NCI-H1930 (cell line): ENCODE measurements at places on chromosomes 5 and 9.
A peak's percentile ranks its signal among the peaks of the same experiment; 100 is the strongest.

- no peak for DNase-seq
These were observed 467.0 kb downstream of the HTR1A start for GRCh38 chr5:63495225-63495624.

DNA sequence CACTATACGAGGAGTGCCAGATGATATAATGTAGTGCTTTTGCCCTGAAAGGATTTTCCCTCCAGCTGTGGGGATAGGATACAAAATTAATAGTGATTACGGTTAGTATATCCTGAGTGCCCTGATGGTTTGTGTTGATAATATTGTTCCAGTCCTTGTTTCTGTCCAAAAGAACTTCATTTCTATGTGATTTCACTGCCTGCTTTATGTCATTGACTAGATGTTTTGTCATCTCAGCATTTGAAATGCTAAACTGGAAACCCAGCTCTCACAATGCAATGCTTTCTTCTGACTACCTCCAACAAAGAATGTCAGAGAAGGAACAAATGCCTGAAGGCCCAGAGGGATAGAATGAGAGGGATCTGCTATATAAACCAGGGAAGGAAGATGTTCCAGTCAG is 177.8 kb downstream of the NIPBL start:
- no peak for DNase-seq

GRCh38 chr9:20558566-20559016 is 63.7 kb downstream of the MLLT3 start:
- DNase-seq, result no peak

GRCh38 chr5:160978944-160979343 is 126.9 kb upstream of the ATP10B start:
- no peak for DNase-seq

DNA sequence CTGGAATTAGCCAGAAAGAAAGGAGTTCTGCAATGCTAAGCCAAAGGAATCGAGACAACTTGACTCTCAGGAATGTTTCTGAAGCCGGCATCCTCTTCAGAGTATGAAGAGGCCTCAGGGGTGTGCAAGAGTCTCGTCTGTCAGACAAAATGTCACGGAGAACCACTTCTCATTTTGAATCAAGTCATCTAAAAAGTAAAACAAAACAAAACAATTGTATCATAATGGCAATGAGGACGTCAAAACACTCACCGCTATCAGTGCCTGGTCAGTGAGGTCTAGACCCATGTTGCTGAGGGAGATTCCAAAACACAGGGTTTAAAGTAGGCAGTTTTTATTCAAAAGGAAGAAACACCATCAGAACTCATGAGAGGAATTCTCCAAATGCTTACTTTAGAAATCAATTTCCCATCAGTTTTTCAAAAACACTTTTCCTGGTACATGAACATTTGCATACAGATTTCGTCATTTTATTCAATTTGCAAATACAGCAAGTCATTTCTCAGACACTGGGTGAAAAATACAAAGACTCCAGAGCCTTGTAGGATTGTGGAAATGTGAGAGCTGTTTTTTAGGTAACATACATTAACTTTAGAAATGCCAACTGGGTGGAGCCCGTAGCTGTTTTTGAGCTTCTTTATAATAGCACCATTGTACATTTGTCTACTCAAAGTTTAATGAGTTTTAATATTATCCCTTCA is 89.5 kb upstream of the MAP3K1 start:
- DNase-seq, result no peak

DNA sequence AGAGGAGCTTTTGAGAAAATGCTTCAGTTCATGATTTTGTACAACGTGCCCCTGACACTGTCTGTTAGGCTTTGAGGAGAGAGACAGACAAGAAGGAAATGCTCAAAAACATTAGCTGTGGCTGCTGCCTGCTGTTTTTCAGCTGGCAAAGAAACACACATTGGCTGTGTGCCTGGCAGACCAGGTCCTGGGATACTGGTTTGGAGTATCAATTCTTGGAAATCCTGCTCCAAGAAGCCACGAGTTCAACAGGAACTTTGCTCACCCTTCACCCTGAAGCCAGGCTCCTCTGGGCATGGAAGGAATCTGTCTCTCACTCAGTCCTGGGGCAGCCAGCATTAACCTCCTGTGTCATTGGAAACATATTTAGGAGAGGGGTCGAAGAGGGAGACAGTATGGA is 245.5 kb downstream of the AUH start:
- no peak for DNase-seq

DNA sequence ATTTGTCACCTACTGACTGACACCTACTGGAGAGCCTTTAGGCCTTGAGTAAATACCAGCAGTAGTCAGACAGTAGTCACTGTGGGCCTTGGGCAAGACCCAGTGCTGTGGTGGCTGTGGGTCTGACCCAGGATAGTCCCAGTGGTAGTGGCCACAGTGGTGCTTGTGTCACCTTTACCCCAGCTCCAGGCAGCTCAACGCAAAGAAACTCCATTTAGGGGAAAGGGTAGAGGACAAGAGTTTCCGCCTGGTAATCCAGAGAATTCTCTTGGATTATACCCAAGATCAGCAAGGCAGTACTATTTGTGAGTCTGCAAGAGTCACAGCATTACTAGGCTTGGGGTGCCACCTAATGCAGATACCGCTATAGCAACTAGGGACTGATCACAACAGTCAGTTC is 28.9 kb downstream of the CERT1 start:
- DNase-seq, result no peak

DNA sequence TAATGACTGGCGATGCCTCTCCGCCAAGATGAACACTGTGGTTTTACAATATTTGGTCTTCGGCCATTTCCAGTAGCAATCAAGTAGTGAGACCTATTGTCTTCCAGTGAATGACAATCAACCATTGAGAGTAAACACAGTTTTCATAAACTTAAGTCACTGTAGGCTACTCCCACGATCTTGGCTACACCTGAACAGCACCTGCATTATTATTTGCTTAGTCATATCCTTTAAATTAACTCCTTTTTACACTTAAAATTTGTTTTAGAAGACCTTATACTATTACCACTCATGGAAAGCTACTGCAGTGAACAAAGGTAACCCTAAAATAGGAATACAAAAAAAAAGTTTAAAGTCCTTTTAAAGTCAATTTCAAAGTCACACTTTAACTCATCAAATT is 58.2 kb downstream of the ZNF354C start:
- no peak for DNase-seq

GRCh38 chr9:21252721-21253547 is 13.1 kb upstream of the IFNA14 start:
- peak; percentile 11 for DNase-seq

DNA sequence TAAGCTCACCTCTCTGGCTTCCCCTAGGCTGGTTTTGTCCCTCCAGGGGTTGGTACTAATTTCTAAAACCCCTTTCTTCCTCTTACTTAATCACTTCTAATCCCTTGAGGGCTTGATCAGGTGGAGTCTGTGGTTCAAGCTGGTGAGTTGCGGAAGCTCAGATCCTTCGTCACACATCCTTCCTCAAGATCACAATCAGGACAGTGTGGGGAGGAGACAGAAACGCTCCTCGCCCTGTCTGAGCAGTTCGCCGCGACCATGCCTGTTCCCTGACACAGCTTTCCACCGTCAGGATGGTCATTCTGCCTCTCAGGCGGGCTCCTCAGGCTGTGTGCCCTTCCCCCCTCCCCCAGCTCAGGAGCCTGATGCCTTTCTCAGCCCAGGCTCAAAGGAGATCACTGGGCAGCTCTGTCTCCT is 24.3 kb downstream of the CPLX2 start:
- no peak for DNase-seq

- no peak for DNase-seq
These were observed 227.5 kb upstream of the NR4A3 start for GRCh38 chr9:99594056-99594780.

- DNase-seq, result no peak
These were observed 26.1 kb upstream of the IFNK start for GRCh38 chr9:27497883-27498417.

- no peak for DNase-seq
These were observed 81.5 kb downstream of the CAAP1 start for GRCh38 chr9:26811106-26811505.

GRCh38 chr5:80215523-80215922 is 40.3 kb downstream of the SERINC5 start:
- DNase-seq, result no peak
